Cerebellar cortex (tissue), 1 donor: ENCODE measurements at places on chromosomes 6 and 20.

DNA sequence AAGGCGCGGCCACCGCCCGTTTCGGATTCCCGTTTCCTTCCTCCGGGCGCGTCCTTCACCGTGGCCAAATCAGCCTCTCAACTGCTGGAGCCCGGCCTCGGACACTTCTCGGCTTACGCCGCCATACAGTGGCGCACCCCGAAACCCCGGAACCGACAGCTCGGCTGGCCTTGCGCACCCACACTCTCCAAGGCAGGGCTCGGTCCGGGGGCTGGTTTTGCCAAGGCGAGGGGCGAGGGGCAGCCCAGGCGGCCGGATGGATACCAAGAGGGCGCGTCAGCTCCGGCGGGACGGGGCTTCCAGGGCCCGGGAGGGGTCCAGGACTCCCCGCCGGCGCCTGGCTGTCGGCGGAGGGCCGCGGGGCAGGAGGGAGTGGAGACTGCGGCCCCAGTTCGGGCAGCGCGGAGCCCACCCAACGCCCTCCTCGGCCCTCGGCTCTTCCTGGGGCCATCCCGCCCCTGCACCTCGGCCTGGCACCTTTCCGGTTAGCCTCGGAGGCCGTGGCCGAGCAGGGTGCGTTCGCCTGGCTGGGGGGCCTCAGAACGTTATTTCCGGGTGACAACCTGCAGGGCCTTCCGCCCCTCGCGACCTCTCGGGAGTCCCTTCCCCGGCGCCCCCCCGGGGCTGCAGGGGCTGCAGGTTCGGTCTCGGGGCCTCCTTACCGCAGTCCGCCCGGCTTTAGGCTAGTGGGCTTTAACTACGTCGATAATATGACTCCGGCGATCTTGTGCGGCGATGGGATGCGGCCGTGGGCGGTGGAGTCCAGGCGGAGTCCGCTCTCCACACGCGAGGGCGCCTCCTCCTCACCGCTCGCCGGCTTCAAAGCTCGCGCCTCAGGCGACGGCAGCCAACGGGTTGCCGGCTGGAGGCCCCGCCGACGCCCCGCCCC lies 697 bp upstream of the CEP43 start:
- DNase-seq, result no peak

GRCh38 chr6:33279971-33280511 lies 3.1 kb downstream of the B3GALT4 start:
- DNase-seq, result peak; percentile 81

- no peak for DNase-seq
Measured at GRCh38 chr6:34352305-34352937, 40.0 kb downstream of the NUDT3 start.

DNA sequence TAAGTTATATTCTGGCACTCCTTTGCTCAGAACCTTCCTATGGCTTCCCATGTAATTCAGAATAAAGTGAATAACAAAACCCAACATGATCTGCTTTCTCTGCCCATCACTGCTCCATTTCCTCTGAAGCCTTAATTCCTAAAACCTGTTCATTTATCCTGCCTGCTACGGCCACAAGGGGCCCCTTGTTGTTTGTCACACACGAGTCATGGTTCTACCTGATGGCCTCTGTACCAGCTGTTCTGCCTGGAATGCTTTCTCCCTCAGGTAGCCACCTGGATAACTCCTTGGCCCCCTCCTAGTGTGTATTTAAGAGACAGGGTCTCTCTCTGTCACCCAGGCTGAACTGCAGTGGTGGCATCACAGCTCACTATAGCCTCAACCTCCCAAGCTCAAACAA lies 26.8 kb downstream of the ERGIC3 start:
- peak; percentile 19 for DNase-seq

DNA sequence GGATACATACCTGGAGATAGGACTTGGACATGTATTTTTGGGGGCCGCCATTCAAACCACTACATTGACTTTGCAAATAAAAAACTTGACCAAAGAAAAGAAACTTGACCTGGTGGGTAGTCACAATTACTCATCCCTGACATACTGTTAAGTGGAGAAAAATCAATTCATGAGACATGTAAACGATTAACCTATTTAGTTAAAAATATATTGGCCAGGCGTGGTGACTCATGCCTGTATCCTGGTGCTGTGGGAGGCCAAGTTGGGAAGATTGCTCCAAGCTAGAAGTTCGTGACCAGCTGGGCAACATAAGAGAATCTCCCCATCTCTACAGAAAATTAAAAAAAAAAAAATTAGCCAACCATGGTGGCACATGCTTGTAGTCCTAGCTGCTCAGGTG lies 2.5 kb upstream of the SRSF12 start:
- no peak for DNase-seq

DNA sequence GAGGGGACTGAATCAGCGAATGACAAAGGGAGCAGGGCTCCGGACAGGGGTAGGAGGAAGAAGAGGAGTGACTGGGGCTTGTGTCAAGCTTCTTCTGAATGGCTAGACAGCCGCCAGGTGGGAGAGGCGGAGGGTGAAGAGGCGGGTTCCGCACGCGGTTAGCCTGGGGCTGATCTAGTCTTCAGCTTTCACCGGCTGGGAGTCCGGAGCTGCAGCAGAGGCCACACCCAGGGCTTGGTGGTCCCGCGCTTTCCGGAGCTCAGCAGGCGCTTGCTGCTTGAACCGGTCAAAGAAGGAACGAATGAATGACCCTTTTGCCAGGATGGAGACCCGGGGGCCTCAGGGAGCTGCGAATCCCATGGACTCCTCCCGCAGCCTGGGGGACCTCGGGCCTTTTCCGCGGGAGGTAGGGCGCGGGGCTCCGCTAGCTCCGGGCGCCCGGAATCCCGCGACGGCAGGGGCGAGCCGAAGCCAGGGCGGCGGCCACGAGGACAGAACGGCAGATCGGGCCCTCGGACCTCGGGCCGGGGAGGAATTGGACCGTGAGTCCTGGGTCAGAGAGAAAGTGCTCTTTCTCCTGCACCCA lies at the start of gene C6orf141:
TSS of gene C6orf141 (plus strand) at position 177 of the 586 bp plus-strand sequence. CDS start at position 302, 125 bp downstream.
- DNase-seq, result peak; percentile 28

DNA sequence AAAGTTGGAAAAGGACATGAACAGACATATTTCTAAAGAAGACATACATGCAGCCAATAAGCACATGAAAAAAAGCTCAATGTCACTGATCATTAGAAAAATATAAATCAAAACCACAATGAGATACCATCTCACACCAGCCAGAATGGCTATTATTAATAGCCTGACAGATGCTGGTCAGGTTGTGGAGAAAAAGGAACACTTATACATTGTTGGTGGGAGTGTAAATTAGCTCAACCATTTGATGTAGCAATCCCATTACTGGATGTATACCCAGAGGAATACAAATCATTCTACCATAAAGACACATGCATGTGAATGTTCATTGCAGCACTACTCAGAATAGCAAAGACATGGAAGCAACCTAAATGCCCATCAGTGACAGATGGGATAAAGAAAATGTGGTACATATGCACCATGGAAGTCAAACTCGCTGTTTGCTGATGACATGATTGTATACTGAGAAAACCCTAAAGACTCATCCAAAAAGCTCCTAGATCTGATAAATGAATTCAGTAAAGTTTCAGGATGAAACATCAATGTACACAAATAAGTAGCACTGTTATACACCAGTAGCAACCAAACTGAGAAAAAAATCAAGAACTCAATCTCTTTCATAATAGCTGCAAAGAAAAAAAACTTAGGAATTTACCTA lies 196.8 kb downstream of the ADGB start:
- no peak for DNase-seq

DNA sequence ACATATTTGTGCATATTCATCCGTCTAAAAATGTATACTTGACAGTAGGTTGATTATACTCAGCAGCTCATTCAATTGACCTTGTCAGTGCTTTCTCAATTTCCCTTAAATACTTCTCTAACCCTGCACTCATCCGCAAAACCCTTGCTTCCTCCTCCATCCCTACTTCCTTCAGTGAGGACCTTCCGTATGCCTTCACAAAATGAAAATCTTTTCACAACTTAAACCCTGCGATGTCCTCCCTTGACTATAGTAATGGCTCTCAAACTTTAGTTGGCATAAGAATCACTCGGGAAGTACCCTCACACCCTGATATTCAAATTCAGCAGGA lies 5.2 kb downstream of the MBOAT1 start:
- DNase-seq, result no peak

GRCh38 chr20:19658137-19658536 lies 99.9 kb upstream of the RIN2 start:
- DNase-seq, result no peak

DNA sequence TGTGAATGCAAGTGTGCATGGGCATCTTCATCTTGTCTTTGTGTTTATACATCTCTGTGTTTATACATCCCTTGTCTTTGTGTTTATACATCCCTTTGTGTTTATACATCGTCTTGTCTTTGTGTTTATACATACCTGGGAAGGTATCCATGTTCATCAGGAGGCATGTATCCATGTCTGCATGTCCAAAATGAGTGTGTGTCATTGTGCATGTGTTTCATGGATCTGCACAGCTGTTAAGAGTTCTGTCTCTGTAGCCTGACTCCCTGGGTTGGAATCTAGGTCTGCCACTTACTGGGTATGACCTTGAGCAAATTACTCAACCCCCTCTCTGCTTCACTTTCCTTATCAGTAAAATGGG lies 50.1 kb upstream of the SIRPA start:
- DNase-seq, result peak; percentile 25

- no peak for DNase-seq
Measured at GRCh38 chr20:57503035-57503658, 21.8 kb downstream of the CTCFL start.
